Putamen (tissue), 1 donor: ENCODE measurements at places on chromosomes 4 and X.

DNA sequence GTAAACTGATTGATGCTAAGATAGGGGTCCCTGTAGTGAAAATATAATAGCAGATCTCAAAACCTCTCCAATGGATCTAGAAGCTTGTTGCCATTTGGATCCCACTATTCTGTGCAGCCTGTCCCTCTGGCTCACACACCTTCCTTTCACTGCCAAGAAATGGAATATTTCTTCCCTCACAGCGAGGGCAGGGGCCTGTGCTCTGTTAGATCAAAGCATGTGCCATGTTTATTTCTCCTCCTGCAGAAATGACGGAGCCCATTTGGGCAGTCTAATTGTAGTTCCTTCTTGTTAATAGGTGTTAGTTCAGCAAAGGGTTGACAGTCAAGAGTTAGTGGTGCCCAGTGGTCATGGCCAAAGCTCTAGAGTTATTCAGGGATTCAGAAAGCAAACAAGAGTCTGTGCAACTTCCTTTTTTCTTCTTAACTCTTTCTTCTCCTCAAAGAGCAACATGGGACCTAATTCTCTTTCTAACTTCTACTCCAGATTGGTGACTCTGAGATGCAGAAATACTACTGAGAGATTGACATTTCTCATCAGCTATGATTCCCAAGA, 106.8 kb downstream of the STOX2 start:
- DNase-seq, result no peak

GRCh38 chr4:102734116-102734515, 26.7 kb downstream of the MANBA start:
- DNase-seq, result no peak

DNA sequence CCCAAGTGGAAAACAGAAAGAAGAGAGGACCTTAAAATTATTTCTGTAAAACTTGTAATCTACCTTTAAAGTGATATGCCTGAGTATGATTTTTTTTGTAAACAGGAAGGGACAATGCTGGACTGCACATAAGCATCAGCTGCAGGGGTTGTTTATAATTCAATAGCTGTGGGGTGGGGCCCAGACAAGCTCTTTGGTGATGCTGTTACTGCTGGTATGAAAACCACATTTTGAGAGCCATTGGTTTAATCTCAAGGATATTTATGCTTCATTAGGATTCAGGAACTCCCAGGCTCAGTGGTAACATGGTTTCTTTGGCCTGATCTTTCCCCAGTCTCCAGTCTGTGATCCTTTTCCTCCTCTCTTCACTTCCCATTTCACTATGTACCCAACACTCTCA, 34.3 kb upstream of the GRPR start:
- no peak for DNase-seq

DNA sequence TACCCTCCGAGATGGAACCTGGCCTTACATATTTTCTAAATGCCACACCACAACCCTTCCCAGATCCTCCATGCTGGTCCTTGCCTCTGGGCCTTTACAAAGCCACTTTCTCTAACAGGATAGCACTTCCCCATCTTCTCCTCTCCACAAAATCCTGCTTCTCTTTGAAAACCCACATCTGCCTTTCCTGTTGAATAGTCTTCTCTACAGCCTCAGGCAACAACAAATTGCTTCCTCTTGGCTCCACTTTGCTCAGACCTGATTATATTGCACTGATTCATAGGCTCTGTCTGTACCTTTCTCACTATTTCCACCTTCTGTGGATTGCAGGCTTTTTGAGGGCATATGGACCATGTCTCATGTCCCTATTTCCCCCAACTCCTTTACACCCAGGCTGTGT, 203.7 kb upstream of the MBNL3 start:
- DNase-seq, result no peak

- no peak for DNase-seq
Observed at GRCh38 chr4:186724864-186725468, 1.3 kb upstream of the FAT1 start.

DNA sequence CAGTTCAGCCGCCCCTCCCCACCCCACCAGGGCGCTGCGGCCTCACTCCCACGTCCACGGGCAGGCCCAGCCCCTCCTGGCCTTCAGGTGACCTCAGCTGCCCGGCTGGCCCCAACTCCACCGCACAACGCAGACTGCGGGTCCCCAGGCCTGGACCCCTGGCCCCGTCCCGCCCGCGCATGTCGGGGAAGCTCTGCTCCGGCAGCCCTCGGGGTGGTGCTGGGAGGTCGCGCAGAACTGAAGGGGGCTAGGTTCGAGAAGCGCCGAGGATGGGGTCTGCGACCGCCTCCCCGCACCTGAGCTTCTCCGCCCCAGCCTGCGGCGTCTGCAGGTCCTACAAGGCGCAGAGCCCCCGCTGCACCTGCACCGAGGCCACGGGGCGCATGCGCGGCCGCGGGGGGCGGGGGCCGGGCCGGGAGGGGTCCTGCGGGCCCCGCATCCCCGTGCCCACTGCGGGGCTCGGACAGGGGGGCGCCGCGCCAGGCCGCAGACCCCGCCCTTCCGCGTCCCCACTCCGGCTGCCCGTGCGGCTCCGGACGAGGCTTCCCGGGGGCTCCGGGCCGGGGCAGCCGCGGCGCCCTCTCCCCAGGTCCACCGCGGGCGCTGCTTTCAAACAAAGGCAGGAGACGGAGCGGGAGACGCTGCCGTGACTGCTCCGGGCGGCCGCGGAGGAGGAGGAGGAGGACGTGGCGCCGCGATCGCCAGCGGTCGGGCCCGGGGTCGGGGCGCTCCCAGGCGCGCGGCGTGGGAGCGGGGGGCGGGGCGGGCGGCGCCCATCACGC, 672 bp upstream of the NAT8L start:
- DNase-seq, result peak; percentile 66

DNA sequence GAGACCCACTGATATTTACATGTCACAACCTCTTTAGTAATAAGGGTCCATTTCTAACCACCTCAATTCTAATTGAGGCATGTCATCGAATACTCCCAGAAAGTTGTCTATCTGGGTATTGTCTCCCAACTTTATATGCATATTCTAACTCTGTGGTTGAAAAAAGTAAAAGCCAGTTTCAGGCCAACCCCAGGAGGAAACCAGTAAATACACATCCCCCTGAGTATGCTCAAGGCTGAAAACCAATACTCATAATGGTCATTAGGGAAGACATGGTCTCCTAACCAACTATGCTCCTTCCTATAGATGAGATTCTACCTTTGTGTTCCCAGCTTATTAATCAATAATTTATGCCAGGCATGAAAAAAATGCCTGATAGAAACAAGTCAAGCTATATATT, 96.6 kb downstream of the SH3KBP1 start:
- DNase-seq, result no peak

GRCh38 chrX:134144231-134144630, 92.8 kb upstream of the CCDC160 start:
- no peak for DNase-seq

- no peak for DNase-seq
Observed at GRCh38 chr4:7529368-7530080, 94.8 kb upstream of the PSAPL1 start.

DNA sequence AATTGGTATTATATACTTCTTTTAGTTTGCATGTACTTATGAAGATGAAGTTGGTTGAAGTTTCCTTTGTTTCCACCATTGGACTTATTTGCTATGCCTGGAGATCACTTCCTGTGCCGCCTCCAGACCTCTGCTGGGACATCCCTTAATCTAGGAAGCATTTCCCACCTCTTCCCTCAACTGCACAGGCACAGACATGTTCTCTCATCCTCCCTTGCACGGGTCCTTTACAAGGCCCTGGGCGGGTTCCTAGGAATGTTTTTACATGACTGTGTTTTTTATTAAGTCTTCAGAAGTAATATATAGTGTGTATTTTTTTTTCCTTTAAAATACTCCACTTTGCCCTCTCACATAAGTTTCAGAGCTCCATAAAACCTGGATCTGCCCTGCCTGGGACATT, 51.0 kb downstream of the TMEM131L start:
- no peak for DNase-seq

DNA sequence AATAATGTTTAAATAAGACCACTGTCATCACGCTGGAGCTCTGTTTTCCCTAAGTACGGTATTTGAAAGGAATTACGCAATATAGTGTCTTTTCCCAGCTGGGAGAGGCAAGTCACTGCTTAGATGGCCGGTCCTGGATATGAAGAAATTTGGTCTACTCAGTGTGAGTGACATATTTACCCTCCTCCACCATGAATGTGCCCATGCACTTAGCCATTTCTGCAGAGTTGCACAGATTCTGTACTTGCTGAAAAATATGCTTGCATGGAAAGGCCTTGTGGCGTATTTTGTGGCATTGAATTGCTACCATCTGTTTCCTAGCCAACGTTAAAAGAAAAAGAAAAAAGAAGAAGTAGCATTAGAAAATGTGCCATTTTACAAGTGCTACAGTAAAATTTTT, 73.1 kb downstream of the ADGRL3 start:
- DNase-seq, result no peak

DNA sequence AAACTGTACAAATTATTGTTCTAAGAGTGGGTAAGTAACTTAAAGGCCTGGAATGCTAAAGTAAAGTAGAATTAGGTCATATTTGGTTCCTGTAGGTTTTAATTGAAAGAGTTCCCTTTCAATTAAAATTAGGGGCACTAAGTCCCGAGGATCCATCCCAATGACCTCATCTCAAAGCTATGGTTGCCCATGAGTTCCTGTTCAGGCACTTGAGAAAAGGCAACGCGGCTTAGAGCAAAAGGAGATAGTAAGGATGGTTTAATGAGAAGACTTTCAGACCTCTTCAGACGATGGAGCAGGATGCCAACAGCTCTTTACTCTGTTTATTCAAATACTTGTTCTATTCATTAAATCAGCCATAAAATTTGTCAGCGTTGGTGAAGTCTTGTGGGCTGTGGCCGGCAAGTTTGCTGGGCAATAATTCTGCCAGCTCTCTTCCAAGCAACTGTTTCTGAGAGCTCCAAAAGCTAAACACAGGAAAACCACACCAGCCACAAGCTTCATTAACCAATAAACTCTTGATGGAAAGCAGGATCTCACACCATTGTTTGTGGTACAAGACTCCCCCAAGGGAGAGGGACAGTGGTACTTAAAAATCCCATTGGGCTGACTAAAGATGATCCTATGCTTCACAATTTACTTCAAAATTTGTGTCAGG, 167.4 kb downstream of the COL4A6 start:
- no peak for DNase-seq

GRCh38 chrX:69128588-69128987, 36.7 kb downstream of the PJA1 start:
- no peak for DNase-seq

- DNase-seq, result no peak
Observed at GRCh38 chr4:47167081-47168035, 136.0 kb downstream of the GABRB1 start.

GRCh38 chrX:1903236-1903935, 288.5 kb downstream of the ASMT start:
- DNase-seq, result no peak

DNA sequence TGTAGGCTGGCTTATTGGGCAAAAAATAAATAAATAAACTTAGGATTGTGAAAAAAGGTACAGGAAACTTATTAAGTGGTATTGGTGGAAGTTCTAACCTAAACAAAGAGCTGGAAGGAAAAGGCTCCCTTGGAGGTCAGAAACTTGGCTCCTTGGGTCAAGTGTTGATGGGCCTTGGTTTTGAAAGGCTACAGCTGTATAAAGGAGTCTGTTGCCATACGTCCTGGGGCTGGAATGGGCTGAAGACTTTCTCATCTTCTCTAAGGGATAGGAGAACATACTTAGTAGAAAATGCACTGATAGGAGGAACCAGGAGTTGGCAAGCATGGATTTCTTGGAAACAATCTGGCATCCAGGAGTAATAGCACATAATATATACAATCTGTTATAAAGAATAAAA, 56.6 kb downstream of the PDLIM5 start:
- no peak for DNase-seq

GRCh38 chrX:72143609-72143907, 11.8 kb upstream of the RTL5 start:
- DNase-seq, result no peak

DNA sequence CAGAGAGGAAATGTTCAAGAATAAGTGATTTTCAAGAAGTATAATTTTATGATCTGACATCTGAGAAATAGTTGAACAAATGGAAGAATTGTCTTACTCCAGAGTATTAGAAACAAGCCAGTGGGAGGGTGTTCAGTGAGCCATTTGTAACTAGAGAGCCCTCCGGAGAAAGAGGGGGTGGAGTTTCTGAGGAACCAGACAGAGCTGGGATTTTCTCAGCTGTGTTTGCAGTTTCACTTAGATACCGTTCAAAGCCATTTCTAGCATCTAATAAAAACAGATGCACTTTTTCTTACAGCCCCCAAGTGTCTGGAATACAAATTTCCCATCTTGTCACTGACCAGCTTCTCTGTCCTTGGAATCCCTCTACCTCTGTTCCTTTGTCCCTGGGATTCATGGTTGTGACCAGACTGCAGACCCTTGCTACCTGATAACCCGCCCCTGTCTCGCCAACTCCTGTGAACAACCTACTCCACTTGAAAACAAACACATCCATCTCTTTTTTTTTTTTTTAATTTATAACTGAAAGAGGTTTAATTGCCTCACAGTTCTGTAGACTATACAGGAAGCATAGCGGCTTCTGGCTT, 132.8 kb upstream of the KLF3 start:
- DNase-seq, result no peak

- peak; percentile 38 for DNase-seq
Observed at GRCh38 chr4:77433418-77433733, 172.2 kb upstream of the CXCL13 start.

DNA sequence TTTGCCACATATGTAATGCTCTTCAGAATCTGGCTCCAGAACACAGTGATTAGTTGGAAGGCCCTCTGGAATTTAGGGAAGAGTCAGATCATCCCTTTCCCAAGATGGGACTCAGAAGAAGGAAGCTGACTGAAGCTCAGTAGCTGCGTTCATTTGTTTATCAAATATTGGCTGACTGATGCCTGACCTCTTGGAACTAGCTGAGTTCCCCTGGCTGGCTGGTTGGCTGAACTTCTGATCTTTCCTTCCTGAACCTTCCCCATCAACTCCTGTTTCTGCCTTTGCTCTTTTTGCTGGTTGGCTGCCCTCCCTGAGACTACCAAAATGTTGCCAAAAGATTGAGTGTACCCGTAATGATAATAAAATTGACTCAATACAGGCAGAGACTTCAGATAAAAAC, 866.5 kb upstream of the INTU start:
- DNase-seq, result no peak
